ENCODE measurements at places on chromosomes 16 and 17.

- DNase-seq, result no peak
Measured at GRCh38 chr17:38747463-38748148, 530 bp downstream of the PCGF2 start.

DNA sequence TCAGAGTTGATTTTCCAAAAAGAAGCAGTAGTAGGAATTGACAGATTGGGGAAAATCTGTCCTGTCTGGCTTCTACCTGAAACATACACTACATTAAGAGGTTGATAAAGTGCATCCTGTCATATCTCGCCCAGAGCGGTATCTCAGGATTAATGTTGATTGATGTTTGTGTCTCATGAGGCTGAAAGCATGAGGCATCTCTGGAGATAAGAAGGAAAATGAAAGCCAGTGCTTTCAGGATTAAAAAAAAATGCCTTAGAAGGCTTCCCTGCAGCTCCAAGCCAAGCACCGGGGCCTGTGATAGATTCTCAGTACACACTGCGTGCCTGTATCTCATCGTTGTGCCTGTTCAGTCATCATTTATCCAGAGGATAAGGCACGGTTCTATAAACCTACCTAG, 26.4 kb upstream of the CD300E start:
- DNase-seq, result no peak

- peak; percentile 48 for DNase-seq
Measured at GRCh38 chr17:35849469-35850348, 19.0 kb downstream of the HEATR9 start.

GRCh38 chr16:59324462-59324861, 590.3 kb upstream of the GOT2 start:
- no peak for DNase-seq
